ENCODE measurements at places on chromosomes 6 and 20.
A peak's percentile ranks its signal among the peaks of the same experiment; 100 is the strongest.

DNA sequence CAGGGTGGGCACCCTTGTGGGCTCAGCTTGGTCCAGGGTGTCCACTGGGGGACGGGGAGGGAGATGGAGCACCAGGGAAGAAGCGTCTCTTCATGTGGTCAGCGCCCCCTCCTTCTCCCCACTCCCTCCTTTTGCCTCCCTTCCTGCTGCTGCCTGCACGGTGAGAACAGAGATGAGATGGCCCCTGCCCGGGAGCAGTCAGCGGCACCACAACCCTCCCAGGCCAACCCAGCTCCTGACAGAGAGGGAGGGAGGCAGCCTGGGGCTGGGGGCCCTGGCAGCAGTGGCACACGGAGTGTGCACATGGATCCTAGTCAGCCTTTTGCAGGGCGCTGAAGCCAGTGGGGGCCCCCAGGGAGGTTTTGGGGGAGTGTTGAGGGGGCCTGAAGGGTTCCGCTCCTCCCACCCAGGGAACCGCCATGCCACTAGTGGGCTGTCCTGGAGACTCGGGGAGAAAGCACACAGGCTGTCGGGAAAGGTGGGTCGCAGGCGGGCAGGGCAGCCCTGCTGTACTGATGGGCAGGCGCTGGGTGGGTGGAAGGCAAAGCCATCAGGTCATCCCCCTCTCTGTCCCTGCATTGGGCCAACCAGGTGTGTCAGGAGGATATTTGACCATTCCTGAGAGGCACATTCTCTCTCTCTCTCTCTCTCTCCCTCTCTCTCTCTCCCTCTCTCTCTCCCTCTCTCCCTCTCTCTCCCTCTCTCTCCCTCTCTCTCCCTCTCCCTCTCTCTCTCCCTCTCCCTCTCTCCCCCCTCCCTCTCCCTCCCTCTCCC, 94.3 kb upstream of the BHLHE23 start:
- DNase-seq, result no peak

- DNase-seq, result no peak
Measured at GRCh38 chr6:21769405-21769861, 175.9 kb downstream of the SOX4 start.

GRCh38 chr20:49948178-49948577, 12.0 kb downstream of the RNF114 start:
- no peak for DNase-seq

DNA sequence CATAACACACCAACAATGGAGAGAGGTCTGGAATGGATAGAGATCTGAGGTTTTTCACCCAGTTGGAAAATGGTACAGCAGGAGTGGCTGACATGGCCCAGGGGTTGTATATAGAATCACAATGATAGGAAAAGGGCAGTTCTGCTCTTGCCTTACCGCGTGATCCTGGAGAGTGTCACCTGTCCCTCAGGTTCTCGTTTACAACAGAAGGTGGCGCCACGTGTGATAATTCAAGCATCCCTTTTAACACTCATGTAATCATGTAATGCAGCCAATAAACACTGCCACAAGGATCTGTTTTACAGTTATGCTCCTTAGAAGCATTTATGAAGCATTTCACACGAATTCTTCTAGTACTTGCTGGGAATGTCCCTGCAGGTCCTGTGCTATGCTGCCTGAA, 12.9 kb upstream of the WFDC2 start:
- no peak for DNase-seq

DNA sequence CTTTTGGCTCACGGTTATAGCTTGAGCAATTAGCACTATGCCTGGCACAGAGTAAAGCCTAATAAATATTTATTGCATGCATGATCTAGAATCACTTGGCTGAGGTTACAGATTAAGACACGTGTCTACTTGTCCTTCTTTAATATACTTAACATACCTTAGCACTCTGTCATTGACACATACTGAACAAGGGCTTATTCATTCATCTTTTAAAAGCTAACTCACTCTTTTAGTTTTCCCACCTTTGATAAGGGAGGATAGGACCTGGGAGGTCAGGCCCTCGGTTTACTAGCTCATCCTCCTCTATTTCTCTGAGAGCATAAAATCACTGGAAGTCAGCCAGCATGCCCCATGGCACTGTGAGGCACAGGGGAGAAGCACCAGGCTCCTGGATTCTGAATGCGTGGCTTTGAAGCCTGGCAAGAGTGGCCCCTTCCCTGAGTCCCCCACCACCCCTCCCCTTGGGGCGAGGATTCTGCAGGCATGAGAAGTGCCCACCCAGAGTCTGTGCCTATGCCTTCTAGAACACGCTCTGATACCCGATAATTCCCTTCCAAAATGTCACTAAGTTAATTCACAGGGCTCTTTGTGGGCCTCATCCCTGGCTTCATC, 11.2 kb downstream of the ZCCHC3 start:
- no peak for DNase-seq

- no peak for DNase-seq
Measured at GRCh38 chr20:38523697-38524096, 51.1 kb downstream of the RALGAPB start.

DNA sequence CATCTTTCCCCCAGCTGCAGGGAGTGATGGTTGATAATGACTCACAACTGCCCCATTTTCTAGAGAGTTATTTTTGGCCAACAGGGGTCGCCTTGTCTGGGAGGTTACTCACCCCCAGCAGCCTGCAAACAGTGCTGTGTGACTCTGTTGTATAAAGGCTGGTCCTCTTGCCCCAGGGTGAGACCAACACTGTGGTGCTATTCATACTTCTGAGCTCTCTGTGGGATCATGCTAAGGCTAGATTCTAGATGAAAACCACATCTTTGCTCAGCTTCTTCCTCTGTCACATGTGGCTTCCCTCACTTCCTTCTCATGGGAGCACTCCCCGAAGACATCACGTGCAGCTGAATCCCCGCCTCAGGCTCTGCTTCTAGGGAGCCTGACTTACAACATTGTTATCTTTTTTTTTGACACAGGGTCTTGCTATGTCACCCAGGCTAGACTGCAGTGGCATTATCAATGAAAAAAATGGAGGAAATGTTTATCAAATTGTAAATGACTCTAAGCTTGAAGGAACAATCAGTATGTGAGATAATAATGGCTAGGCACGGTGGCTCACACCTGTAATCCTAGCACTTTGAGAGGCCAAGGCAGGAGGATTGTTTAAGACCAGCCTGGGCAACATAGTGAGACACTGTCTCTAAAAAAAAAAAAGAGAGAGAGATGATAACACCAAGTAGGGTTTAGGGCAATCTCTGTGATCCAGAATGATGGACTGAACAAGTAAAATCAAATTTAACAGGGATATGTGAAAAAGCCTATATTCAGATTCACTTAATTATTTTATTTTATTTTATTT, 55.7 kb upstream of the SLC23A2 start:
- peak; percentile 26 for DNase-seq

DNA sequence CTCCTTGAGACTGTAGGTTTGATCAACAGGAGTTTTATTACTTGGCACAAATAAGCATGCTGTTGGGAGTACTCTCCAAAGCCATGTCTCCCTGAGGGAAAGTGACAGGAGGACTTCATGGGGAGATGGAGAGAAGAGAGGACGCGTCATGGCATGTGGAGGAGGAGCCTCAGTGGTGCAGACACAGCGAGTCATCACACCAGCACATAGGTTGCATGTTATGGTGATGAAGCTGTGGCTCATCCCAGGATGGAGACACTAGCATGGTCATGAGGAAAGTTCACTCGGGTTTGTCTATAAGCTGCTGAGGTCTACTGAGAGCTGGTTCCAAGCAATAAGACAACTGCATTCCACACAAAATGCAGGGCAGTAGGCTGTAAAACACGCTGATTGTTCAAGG, 13.2 kb upstream of the SSTR4 start:
- no peak for DNase-seq

GRCh38 chr6:246352-246751, 45.9 kb upstream of the DUSP22 start:
- no peak for DNase-seq

DNA sequence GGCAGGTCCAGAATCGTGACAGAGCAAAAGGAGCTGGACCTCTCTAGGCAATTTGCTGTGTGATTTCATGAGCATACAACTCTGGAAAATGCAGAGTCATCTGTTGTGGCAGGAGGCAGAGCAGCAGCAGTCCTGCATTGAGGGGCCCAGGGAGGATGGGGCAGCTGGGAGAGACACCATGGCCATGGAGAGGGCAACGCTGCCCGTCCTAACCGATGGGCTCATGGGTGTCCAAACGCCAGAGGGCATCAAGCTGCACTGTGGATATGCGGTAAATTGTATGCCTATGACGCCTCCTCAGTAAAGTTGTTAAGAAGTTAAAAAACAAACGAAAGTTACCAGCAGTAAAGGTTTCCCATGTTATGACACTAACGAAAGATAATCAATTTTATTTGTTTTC, 42.2 kb upstream of the DACT2 start:
- DNase-seq, result no peak

DNA sequence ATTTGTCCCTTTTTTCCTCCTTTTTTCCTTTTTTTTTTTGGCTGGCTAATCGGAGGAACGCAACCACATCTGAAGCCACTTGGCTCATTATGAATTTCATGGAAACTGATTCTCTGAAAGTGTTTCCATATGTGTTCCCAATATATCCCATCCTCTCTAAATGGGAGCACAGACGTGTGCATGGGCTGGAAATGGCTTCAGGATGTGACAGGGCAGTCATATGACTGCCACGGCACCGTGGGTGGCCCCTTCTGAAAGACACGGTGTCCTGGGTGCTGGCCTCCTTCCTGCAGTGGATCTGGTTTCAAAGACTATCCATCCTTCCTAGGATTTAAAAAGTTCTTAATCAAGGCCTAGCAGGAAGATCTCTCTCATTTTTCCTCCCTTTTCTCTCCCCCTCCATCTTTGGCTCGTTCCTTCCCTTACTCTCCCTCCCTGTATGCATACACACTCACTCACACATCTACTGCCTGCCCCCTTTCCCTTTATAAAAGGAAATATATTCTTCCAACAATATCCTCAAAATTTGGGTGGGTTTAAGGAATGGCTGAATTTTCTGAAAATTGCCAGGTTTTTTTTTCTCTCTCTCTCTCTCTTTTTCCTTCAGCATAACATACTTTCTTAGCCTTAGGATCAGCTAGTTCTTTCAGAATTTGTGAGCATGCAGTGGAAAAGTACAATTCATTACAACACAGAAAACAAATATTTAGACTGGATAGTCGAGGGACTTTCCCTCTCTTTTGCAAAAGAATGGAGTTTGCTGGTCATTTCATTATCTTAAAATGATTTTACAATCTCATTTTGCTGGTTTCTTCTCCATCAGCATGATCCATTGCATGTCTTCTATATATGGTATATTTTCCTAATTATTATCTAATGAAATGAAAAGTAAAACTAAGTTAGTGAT, 161.2 kb upstream of the SUPT3H start:
- DNase-seq, result no peak

DNA sequence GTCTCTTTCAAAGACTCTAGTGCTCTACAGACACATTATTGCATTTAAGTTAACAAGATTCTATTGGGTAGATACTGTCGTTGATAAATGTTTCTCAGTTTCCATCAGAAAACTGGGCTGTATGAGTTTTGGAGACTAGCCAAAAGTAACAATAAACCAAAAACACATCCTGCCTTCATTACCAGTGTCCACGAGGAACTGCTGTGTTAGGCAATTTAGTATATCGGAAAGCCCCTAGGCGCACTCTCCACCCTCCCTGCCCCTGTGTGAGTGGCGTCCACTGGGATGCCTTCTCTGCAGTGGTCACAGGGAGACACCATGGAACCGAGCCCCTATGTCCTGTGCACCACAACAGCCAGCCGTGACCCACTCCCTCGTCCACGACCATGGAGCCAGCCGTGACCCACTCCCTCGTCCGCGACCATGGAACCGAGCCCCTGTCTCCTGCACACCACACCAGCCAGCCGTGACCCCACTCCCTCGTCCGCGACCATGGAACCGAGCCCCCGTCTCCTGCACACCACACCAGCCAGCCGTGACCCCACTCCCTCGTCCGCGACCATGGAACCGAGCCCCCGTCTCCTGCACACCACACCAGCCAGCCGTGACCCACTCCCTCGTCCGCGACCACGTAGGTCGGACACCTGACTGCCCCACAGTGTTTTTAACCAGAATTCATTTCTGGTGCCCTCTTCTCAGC, 35.3 kb downstream of the DLL1 start:
- no peak for DNase-seq

- no peak for DNase-seq
Measured at GRCh38 chr6:39239527-39240154, 10.4 kb upstream of the KCNK5 start.

DNA sequence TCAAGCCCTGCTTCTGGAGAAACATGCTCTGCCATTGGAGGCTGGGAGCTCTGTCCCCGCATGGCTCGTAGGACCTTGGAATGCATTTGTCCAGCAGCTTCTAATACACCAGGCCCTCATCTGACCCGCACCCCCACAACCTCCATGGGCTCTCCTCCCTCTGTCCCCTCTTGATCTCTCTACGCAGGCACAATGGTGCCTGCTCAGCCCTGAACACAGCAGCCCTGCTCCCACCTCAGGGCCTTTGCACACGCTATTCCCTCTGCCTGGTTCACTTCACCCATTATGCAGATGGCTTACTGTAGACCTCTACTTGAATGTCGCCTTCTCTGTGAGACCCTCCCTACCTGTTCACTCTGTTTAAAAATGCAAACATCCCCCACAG, 27.0 kb upstream of the PTGIS start:
- no peak for DNase-seq

DNA sequence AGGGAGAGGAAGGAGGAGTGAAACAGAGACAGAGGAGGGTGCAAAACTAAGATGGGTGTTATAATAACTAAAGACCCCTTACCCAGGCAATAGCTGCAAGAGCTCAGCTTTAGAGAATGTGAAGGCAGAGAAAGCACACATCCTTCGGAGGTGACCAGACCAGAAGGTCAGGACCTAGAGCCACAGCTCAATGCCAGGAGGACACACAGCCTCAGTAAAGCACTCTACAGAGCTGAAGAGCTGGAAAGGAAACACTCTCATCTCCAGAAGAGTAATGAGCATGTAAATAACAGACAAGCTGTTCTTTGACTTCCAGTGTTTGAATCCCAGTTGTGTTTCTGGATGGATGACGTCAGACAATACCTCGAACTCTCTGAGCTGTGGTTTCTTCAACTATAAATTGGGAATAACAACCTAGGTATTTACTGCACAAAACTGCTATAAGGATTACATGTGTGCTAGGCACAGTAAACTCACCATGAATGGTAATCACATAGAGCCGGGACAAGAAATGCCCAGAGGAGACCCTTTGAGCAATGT, 63.2 kb downstream of the MAP3K5 start:
- DNase-seq, result no peak

DNA sequence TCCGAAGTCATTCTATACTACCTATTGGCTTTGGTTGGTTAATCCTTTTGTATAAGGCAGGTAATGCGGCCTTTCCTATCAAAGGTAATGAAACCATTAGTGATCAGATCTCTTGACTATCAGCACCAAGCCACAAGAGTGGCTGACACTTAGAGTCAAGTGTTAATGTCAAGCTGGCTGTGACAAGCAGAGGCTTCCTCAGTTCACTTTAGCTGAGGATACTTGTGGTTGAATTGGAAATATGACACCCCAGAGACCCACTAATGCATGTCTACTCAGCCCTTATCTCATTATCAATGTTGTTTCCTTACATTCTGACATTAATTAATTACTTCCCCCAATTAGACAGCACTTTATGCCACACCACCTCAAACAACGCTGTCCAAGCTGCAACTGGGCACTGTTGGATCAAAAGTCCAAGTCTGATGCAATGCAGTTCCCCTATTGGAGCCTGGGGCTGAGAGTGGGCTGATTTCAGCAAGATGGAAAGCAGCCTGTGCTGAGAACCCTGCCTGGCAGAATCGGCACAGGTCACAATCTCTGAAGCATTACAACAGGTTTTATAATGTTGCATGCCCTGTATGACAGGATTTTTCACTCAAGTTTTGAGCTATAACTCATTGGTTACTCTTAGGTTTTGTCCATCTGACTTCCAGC, 273.5 kb downstream of the COL12A1 start:
- DNase-seq, result no peak

GRCh38 chr6:133584823-133585222, 304.1 kb upstream of the TCF21 start:
- no peak for DNase-seq
